ENCODE measurements at places on chromosomes 12 and 14.

- no peak for DNase-seq
These were observed 714.9 kb downstream of the NOVA1 start for GRCh38 chr14:25882899-25883298.

DNA sequence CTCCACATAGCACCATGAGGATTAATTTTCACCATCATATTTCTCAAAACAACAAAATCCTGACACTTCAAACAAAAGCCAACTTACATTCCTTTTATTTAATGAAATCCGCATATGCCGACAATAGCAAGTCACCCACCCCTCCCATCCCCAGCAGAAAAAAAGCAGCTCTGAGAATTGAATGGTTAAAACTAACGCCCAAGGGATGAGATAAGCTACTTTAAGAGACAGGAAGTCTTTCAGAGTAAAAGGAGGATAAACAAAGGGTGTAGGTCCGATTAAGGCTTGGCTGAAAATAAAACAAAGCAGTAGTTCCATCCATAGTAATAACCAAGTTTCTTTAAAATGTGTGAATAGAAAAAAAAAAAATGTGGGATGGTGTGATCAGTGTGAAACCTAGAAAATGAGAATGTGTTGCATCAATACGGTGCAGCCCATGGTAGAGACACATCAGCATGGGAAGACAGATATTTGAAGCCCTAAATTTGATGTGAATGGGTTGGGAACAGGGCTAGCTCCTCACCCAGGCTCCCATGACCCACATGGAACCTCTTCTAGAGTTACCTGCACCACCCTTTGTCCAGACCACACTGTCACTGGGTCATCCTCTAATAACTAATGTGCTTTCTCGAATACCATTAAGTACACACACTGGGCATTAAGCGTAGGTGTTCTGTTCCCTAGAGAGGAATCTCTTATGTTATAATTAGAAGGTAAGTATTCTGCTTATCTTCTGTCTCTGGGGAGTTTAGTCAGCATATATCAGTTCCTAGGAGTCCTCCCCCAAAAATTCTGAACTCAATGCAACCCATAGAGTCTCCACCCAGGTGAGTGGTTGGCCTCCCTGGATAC, 31.7 kb downstream of the RTRAF start:
- no peak for DNase-seq

DNA sequence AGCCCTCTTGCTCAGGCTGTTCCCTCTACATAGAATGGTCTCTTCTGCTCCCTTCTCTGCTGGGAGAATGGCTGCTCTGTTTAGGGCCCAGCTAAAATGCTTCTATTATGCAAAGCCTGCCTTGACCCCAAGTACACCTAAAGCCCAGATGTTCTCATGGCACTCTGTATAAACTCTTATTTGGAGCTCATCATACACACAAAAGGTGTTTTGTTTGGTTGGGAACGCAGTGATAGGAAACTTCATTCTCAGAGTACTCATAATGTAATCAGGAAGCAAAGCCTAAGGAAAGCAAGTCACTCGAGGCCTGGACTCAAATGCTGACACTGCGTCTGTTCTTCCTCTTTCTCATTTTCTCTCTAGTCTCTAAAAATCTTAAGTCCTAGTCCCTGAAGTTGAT, 38.2 kb upstream of the SYCP3 start:
- DNase-seq = no peak

DNA sequence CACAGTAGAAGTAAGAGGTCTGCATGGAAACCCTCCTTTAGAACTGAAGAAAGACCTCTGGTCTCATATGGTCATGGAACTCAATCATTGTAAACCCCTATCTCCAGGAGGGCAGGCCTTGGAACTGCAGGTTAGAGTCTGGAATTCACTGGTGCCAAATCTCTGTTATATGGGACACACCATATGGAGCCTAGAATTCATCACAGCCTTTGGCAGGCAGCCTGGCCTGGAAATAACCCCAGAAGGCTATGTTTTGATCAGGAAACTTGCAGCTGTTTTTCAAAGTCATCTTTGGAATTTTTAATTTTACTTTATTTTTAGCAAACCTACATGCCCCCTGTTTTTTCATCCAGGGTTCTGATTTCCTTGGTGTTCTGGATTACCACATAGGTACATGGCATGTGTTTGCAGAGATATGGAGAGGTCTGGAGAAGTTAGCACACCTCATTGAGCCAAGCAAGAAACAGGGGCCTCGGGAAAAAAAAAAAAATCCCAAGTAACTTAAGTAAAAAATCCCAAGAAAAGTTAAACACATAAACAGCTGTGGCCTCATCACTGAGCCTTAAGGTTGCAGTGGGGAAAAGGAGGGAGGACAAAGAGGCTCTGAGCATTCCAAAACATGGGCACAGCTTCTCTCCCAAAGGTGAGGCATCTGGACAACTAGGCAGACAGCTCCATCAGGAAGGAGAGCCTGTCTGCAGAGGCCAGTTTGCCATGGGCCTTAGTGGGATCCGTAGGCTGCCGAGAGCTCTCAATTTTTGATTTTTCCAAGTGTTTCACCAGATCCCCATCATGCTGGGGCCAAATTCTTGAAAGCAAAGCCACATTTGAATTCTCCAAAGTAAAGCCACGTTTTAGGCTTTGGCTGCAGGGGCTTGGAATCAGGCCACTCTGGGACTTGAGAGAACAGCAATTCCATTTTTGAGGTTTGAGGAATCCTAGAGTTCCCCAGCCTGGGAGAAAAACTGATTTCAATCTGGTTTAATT, 339.6 kb upstream of the TBX3 start:
- peak; percentile 12 for DNase-seq

- DNase-seq = no peak
These were observed 150.9 kb upstream of the WSCD2 start for GRCh38 chr12:107978201-107978600.

- DNase-seq = no peak
These were observed 5.0 kb downstream of the SLC8B1 start for GRCh38 chr12:113329791-113330417.

DNA sequence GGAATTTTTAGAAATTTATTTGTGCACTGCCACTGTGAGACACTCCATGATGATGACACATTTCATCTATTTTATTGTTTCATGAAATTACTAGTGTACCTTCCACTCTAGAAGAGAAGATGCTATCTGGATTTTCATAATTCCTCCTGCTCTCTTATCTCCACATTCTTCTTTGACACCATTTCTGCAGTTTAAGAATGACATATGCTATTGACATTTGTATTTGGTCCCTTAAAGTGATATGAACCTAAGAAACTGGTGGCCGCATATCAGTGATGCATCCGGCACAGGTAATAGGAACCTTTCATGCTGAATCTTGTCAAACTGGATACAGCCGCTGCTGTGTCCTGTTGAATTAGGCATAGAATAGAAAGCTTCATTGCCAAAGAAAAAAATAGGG, 696.3 kb downstream of the TMEM121 start:
- no peak for DNase-seq

- DNase-seq = no peak
These were observed 5.5 kb downstream of the CKB start for GRCh38 chr14:103517174-103517566.

DNA sequence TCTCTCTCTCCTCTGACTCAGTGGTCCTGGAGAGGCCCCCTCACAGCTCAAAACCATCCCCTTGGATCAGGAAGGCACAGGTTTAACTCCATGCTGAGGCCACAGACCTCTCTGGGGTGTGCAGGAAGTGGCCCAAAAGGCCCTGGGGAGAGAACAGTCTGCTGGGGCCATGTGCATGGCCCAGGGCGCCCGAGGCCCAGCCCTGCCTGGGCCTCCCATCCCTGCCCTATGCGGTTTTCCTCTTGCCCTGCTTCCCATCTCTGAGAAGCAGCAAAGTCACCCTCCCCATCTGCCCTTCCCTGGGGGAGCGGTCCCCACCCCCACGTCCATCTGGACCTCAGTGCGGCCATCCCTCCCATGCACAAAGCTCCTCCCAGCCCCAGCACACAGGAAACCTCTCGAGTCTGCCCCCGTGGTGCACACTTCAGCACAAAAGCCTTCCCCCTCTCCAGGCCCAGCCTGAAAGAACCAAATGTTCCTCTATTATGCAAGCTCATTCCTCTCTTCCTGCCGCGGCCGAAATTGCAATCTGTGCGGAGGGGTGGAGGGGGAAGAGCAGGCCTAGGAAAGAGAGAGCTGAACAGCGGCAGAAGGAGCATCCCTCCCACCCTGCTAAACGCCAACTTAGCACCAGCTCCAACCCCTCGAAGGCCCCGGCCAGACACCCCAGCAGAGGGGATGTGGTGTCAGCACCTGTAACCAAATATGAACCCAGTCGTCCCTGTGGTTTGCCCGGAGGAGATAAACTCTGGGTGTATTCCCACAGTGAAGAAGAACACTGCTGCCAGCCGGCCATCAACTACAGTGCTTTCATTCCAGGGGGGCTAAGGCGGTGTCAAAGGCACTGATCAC, 108.5 kb downstream of the SCARB1 start:
- peak; percentile 87 for DNase-seq

DNA sequence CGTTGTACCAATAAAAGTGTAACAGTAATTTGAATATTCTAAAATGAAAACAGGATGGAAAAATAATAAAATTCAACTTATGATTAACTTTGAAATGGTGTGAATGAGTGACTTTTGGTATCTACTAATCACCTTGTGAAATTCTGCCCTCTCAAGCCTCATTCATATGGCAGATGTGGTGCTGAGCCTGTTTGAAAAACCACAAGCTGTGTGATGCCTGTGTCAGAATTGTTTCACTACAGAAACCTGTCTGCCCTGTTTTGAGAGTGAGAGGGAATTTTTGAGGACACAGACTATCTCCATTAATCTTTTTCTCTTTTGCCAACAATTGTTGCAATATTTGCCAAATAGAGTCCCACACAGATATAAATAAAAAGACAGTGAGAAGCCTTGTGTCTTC, 3.9 kb upstream of the RNU6-7 start:
- no peak for DNase-seq
